ENCODE measurements at places on chromosomes 6 and 20.

DNA sequence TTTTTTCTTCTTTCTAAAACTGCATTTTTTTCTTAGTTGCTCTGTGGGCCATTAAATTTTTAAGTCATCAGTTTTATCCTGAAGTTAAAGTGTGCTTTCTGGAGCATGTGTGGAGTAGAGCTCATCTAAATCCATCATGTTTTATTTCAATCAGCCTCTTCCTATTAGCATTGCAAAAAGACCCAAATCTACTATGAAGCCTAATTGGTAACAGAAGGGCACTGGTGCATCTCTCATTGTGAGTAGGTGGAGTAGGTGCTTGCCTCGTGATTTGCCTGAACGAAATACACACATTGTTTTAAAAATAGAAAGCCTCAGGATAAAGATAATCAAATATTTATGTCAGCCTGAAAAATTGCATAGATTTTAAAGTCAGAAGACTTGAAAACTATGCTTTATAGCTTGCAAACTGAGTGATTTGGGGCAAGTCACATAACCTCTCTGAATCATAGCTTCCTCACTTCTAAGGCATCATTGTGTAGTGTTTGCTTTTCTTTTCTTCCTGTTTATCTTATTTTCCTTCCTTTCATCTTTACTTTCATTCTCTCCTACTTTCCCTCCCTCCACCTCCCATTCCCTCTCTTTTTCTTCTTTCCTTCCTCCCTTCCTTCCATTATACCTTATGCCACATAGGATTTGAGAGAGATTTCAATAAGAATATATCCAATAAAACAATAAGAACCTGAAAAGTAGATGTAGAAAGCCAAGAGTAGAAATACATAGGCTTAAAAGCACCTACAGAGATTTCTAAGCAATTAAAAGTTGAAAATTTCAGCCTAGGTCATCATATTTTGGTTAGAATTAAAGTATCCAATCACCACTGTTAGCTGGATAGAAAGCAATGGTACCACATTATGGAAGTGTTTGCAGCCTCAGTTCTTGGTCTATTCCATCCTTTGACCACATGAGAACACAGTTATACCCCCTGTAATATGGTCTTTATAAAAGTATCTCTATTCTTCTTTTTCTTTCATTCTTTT lies 49.6 kb upstream of the RNF146 start:
- DNase-seq = no peak

GRCh38 chr6:167392631-167393316 lies 67.9 kb downstream of the TTLL2 start:
- DNase-seq = no peak

GRCh38 chr6:87336367-87336766 lies 7.3 kb upstream of the GJB7 start:
- no peak for DNase-seq

DNA sequence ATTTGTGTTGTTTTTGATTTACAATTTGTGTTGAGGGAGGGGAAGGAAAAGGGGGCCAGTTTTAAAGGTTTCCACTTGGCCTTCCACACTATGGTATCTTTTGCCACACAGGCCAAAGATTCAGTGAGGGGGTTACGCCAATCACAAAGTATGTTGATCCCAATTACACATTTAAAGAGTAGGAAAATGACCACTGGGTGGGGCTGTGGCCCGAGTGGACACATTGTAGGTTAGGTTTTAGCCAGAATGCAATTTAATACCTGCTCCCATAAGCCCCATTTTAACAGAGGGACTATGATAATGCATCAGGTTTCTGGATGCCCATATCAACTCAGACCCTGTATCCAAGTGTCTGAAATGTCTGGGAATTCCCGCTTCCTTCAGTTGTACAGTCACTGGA lies 15.6 kb downstream of the VGLL2 start:
- DNase-seq = no peak

DNA sequence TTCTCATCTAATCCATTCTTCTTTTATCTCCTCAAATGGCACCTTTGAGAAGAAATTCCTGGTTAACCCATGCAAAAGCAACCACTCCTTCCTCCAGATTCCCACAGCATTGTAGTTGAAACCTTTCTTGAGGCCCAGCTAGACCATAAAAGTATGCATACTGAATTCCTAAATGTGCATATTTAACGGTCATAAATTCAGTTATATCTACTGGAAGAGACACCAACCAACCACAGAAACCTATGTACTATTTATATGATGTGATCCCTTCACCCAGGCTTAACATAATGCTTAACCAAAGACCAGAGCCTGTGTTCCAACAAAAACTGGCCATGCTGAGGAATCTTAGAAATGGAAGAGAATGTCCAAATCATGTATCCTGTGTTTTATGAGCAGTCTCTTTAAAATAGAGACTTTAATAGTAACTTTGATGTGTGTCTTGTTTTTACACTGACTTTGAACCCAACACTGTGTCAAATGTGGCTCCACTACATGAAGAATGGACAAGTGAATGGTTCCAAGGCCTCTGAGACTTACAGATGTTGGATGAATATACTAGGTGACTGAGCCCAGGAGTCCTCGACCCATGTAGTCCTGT lies 11.4 kb upstream of the TAF8 start:
- DNase-seq = no peak

DNA sequence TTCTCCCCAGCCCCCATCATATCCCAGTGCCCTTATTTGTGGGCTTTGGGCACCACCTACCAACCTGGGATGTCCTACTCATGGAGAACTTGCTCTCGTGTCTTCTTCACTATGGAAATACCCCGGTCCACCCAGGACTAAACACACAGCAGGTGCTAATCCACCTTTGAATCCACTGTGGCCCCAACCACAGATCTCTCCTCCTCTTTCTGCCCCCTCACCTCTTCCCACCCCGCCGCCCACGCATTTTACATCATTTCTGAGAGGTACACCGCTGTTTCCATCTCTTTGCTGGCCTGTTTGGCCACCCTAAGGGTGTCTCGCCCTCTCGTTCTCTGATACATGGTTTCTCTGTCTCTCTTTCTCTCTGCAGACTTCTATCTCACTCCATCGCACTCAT lies 82.5 kb upstream of the CTNNBL1 start:
- no peak for DNase-seq

- DNase-seq = no peak
These were observed 8.8 kb upstream of the CEP85L start for GRCh38 chr6:118660218-118660569.

GRCh38 chr6:25259756-25260155 lies 19.4 kb upstream of the CARMIL1 start:
- no peak for DNase-seq

DNA sequence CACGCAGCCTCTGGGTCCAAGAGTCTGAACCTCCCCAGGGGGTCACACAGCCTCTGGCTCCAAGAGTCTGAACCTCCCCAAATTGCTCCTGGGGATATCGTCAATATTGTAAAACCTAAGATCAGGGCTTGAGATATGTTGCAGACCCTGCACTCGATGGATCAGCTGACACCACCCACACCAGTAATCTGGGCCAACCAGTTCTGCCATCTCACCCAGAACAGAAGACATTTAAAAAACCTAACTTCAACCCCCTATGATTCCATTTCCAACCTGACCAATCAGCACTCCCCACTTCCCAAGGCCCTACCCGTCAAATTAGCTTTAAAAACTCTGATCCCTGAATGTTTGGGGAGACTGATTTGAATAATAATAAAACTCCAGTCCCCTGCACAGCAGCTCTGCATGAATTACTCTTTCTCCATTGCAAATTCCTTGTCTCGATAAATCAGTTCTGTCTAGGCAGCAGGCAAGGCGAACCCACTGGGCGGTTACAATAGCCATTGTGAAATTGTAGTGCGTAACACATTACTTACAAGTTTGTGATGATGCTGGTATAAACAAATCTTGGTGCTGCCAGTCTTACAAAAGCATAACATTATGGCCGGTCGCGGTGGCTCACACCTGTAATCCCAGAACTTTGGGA lies 32.4 kb upstream of the FAM135A start:
- DNase-seq = no peak

DNA sequence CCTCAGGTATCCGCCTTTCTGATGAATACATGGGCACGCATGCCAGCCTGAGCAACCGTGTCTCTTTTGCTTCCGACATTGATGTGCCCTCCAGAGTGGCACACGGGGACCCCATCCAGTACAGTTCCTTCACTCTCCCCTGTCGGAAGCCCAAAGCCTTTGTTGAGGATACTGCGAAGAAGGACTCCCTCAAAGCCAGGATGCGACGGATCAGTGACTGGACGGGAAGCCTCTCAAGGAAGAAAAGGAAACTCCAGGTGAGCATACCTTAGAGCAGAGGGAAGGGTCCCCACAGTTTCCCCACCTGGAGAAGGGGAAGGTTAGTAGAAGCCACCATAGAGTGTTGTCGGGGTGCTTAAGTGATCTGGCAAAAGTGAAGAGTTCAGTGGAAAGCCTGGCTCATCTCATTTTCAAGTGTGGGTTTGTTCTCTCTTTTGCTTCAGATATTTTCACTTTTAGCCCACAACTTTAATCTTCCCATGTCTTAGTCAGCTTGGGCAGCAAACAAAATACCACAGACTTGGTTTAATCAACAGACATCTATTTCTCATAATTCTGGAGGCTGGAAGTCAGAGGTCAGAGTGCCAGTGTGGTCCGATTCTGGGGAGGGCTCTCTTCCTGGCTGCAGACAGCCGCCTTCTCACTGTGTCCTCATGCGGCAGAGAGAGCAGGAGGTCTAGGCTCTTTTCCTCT lies 133.5 kb upstream of the CLDN20 start:
- DNase-seq = no peak

- DNase-seq = no peak
These were observed 31.7 kb upstream of the CST1 start for GRCh38 chr20:23782366-23782983.

DNA sequence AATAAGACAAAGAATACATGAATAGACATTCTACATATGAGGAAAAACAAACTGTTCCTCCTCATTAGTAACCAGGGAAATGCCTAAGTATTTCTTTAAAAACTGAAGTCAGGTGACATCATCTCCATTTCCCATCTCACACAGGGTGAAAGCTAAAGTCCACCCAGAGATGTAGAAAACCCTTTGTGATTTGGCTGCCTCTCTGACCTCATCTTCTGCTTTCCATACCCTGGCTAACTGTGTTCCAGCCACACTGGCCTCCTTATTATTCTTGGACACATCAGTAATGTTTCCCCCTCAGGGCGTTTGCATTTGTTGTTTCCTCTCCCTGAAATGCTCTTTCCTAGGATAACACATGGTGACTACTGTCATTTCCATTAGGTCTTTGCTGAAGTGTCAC lies 40.4 kb downstream of the ESF1 start:
- DNase-seq = no peak

DNA sequence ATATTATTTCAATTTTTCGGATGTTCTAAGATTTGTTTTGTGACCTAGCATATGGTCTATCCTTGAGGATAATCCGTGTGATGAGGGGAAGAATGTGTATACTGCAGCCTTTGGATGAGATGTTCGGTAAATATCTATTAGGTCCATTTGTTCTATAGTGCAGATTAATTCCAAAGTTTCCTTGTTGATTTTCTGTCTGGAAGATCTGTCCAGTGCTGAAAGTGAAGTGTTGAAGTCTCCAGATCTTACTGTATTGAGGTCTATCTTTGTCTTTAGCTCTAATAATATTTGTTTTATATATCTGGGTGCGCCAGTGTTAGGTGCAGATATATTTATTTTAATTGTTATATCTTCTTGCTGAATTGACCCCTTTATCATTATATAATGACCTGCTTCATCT lies 32.2 kb upstream of the SNAP91 start:
- DNase-seq = no peak

- DNase-seq = no peak
These were observed 508.0 kb downstream of the TBC1D32 start for GRCh38 chr6:120826253-120826652.

DNA sequence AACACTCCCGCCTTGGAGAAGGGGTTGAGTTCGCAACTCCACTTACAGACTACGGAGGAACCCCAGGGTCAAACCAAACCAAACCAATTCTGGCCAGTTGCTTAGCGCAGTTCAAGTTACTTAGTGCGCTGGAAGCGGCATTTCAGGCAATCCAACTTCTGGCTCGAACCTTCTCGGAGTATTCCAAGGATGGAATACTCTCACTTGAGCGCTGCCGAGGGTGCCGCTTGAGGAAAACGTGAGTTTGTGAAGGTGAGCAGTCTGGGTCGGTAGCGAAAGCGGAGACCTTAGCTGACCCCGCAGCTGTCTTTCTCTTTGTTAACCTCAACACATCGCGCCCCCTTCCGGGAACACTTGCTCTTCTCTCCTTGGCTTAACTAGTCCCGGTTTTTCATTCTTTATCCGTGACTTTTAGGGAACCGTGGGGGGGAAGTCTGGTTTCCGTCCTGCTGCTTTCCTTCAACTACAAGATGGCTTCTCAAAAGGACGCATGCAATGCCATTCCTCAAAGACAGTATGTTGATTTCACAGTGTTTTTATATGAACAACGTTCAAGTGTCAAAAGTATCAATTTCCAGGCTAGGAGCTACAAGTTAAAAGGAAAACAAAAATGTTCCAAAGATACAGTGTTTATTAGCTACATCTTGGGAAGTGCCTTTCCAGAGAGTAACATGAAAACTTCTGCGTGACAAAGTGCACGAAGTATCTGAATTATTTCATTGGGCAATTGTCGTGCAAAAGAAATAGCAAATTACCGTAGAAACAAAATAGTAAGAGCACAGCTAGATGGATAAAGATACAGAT lies 741 bp upstream of the PNISR start:
- peak; percentile 49 for DNase-seq

DNA sequence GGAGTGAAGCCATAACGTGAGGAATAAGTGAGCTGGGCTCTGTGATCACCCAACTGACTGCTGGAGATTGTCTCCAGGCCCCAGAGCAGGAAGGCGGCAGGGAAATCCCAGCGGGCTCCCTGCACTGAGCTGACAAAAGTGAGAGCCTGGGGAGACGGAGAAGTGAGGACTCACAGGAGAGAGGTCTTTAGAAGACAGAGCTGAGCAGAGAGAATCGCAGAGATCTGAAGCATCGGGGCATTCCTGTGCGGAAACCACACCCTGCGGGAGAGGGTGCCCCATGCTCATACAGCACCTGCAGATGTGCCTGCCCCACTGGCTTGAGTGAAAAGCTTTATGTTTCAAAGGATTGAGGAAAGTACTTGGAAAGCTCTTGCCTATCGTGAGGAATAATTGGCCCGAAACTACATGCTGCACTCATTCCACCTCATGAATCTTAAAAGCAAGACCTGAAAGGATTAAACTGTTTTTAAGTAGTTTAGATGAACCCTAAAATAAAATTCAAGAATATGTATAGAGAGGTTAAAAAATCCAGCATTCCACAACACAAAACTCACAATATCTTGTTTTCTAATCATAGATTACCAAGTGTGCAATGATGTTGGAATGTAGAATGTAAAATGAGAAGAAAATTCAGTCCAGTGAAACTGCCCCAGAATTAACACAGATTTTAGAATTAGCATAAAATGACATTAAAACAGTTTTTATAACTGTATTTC lies 17.7 kb upstream of the THBS2 start:
- no peak for DNase-seq

DNA sequence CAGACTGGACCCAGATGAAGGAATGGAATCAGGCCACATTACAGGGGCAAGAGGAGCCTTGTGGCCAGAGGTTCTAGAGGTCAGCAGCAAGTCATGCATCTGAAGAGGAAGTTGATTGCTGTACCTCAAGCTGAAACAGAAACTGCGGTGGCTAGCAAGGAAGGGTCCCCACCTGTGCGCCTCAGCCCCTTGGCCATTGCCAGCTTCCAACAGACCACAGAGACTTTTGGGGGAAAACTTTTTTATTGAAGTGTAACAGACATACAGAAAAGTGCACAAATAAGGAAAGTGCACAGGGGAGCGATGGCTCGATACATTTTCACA lies 26.8 kb upstream of the SLC9A8 start:
- DNase-seq = no peak

Data from AG04450 (cell line).